ENCODE measurements at places on chromosomes 12 and 14.
A peak's percentile ranks its signal among the peaks of the same experiment; 100 is the strongest.

DNA sequence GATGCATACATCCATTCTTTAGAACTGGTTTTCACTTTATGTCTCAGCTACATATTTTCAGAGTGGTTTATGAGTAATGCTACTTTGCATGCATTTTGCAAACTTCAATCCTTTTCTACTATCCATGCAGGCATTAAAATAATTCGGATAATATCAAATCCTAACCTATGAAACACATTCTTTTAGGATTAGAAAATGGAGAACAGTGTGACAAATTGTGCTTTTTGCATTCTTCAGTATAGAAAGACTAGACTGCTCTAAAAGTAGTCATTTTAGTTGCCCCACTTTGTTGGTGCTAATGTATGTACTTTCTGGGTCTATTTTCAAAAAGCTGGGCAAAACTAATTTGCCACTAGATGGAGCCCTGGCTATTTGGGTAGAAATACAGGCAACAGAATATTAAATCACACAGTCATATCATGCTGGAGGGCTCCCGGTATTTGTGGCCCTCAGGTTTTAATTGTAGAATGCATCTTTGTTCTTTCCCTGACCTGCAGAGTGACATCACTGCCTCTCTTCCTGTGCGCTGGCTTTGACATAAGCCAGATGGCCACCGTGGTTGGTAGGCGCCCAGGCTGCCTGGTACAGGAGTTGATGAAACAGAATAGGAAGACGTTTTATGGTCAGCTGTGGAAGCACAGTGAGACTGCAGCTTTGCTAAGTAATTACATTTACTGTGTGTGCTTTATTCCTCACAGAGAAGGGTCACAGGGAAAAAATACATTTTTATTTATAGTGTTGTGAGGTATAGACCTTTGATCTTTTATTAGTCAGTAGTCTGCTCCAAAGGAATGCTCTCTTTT is 28.1 kb downstream of the MSRB3 start:
- peak; percentile 69 for DNase-seq

DNA sequence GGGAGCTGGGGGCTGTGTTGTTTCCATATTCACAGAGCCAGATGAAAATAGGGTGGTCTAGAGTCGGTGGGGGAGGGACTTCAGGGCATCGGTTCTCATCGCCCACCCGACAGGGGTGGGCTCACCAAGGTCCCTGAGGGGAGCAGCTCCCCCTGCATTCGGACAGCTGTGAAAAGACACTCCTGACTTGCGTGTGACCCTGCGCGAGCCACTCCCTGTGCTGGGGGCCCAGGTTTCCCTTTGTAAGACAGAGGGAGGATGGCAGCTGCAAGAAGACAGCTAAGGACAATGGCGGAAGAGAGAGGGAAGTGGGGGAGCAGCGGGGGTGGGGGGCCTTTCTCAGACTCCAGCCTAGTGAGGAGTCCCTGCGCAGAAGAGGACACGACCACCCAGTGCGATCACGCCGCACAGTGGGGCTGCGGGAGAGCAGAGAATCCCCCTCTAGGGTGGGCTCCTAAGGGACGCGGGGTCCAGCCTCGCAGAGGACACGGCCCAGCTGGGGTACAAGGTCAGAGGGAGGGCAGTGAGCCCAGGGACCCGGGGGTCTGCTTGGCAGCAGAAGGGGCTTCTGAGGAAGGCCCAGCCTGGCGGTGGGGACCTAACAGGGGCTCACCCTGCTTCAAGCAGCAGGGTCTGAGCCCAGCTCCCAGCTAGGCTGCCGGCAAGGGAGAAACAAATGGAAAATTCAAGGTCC is 326.9 kb upstream of the DIO3 start:
- DNase-seq = no peak

- no peak for DNase-seq
Observed at GRCh38 chr12:70686907-70687306, 49.7 kb upstream of the PTPRB start.

DNA sequence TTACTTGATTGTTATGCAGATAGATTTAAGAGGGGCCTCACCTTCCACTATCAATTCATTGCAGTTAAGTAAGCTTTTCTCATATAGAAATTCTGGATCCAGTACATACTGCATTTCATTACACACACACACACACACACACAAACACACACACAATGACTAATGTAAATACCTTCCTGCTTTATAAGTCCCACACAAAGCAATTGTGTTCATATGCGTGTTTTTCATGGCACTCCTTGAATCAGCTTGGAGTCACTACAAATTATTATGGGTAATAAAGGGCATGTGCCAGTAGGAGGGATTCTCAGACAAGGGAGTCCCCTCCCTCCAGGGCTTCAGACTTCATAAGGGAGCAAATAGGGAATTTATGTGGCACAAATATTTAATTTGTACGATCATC is 4.5 kb downstream of the MIPOL1 start:
- DNase-seq = peak; percentile 9

GRCh38 chr12:452667-453210 is 7.0 kb upstream of the B4GALNT3 start:
- DNase-seq = no peak

- no peak for DNase-seq
Observed at GRCh38 chr14:93772263-93772662, 16.0 kb downstream of the PRIMA1 start.

DNA sequence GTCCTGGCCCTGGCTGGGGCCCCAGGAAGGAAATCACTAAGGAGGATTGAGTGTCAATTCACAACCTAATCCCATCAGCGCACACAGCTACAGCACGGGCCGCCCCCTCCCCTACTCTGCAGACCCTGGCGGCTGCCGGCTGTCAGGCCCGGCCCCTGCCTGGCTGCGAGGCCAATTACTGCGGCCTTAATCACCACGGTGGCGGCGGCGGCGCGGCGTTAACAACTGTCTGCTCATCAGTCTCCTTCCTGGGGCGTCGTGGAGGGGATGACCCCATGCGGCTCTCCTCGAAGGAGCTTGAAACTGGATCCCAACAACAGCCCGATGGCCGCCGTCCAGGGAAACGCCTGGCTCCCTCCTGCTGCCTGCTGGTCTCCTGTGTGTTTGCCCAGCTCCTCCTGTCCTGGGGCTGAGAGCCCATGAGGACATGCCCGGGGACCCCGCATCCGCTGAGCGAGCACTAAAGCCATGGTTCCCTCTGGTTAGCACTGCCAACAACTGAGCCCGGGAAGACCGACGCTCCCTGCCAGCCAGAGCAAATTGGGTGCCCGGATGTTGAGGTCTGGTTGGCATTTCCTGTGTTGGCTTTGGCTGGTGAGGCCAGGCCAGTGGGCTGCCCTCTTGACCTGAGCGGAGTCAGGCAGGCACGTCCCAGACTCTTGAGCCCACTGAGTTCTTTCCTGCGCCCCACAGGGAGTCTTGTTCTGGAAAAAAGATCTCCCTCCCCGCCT is 21.8 kb upstream of the EIF2B2 start:
- peak; percentile 36 for DNase-seq

GRCh38 chr14:20866194-20866593 is 25.0 kb upstream of the RNASE3 start:
- no peak for DNase-seq
